Aorta (tissue), 5 donors: ENCODE measurements at places on chromosomes 13 and 19. TPM values are rescaled to one million over a fixed set of nuclear protein-coding genes. Genes with fewer than 3 reads are reported as not detected.

SIGLEC8 gene
- total RNA-seq, result 0.69 TPM

CASP14 gene
- total RNA-seq, result not detected

ARHGAP33 gene
- total RNA-seq, result 12.3 TPM

TMEM38A gene
- 3.6 TPM for total RNA-seq

NKPD1 gene
- not detected for total RNA-seq

CEBPA gene
- 10.3 TPM for total RNA-seq

DNA sequence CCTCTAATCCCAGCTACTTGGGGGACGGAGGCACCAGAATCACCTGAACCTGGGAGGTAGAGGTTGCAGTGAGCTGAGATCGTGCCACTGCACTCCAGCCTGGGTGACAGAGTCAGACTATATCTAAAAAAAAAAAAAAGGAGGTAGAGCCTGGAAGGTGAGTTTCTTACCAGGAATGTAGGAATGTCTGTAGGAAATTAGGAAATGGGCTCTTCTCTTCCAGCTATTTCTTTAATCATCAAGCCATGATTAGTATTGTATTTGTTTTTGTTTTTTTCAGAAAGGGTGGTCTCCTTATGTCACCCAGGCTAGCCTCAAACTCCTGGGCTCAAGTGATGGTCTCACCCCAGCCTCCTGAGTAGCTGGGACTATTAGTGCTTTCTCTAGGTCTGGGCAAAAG lies 26.3 kb upstream of the SERP2 start:
- DNase-seq, result no peak

DNA sequence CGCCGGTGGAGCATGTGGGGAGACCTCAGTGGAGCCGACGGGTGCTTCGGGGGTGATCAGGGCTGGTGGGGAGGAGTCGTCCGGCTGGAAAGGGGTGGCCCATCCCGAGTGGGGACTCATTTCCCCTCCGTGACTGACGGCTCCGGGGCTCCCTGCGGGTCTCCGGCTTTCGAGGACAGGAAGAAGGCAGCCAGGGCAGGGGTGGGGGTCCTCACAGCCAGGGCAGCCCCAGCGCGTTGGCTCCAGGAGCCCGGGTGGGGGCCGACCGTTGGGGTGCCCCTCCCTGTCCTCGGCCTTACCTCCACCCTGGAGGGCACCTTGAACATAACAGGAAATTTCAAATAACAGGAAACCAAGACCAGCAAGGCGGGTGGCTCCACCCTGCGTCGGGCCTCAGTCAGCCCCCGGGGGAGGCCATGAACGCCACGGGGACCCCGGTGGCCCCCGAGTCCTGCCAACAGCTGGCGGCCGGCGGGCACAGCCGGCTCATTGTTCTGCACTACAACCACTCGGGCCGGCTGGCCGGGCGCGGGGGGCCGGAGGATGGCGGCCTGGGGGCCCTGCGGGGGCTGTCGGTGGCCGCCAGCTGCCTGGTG lies at the start of gene S1PR4:
Gene S1PR4, plus strand, starts transcription at position 393 of the 596 bp plus-strand sequence. Its CDS starts 24 bp downstream, at position 417.
- DNase-seq, result no peak

DNA sequence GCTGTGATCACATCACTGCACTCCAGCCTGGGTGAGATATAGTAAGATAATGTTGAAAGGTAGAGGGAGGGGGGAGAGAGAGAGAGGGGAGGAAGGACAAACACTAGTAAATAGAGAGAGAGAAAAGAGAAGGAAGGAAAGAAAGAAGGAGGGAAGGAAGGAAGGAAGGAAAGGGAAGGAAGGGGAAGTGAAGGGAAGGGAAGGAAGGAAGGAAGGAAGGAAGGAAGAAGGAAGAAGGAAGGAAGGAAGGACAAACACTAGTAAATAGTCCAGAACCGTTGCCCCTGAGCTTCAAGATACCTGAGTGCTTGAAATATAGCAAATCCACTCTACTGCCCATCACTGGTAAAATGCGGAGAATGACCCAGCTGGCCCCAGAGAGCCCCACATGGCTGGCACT lies 156.5 kb upstream of the ZNF507 start:
- no peak for DNase-seq

DNA sequence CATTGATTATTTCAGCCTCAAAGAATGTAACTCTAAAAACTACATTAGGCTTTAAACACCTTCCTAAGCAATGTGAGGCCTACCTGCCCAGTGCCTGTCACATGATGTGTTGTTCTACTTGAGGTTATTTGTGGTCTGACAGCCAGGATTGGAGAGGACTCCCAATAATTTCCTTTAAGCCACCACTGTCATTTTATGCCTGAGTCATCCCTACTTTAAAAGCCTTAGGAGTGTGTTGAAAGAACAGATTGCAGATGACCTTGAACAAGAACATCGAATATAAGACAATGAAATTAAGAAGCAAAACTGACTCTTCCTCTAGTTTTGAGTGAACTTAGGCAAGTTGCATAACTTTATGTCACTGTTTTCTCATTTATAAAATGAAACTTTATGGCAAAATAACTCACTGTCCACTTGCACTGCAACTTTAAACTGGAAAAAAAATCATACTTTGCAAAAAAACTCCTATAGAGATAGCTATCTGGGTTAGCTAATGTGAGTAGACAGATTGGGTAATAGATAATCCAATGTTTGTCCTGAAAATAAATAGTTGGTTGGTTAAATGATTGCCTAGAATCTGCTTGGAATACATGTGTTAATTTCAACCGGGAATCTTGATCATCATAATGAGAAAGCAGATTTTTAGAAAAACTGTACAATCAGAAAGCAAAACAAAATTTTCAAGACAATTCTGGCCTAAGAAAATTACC lies 361.2 kb downstream of the SUCLA2 start:
- DNase-seq, result no peak

DNA sequence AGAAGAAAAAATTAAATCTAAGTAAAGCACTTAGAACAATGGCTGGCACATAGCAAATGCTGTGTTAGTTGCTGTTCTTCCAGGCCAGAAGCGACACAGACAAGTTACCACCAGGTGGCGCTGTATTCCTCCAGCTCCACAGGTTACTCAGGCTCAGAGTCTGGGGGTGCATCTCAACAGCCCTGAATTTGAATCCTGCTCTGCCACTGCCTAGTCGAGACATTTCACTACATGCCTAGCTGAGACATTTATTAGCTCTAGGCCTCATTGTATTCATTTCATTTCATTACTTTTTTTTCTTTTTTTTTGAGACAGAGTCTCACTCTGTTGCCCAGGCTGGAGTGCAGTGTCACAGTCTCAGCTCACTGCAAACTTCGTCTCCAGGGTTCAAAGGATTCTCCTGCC lies 16.4 kb upstream of the CYP2B6 start:
- peak; percentile 77 for DNase-seq

GRCh38 chr19:10784257-10784656 lies 51.8 kb downstream of the TMED1 start:
- no peak for DNase-seq

DNA sequence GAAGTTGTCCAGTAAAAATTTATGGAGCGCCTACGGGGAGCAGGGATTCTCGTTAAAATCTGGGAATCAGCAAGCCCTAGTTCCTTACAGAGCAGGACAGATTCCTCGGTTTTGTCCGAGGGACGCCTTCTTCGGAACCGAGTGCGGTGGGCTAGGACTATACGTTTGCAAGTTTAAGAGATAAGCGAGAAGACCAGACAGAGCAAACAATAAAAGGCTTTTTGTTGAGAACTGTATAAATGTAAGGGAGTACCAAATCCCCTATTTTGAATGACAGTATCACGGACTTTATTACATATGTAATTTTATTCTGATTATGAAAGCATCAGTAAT lies 971 bp upstream of the ANKRD10 start:
- DNase-seq, result no peak
